T47D (cell line): ENCODE measurements at places on chromosomes 1 and 21.
A peak's percentile ranks its signal among the peaks of the same experiment; 100 is the strongest.

GRCh38 chr1:147109041-147109440, 63.2 kb downstream of the PRKAB2 start:
- no peak for DNase-seq

- no peak for DNase-seq
Measured at GRCh38 chr1:60670302-60670701, 412.1 kb upstream of the NFIA start.

DNA sequence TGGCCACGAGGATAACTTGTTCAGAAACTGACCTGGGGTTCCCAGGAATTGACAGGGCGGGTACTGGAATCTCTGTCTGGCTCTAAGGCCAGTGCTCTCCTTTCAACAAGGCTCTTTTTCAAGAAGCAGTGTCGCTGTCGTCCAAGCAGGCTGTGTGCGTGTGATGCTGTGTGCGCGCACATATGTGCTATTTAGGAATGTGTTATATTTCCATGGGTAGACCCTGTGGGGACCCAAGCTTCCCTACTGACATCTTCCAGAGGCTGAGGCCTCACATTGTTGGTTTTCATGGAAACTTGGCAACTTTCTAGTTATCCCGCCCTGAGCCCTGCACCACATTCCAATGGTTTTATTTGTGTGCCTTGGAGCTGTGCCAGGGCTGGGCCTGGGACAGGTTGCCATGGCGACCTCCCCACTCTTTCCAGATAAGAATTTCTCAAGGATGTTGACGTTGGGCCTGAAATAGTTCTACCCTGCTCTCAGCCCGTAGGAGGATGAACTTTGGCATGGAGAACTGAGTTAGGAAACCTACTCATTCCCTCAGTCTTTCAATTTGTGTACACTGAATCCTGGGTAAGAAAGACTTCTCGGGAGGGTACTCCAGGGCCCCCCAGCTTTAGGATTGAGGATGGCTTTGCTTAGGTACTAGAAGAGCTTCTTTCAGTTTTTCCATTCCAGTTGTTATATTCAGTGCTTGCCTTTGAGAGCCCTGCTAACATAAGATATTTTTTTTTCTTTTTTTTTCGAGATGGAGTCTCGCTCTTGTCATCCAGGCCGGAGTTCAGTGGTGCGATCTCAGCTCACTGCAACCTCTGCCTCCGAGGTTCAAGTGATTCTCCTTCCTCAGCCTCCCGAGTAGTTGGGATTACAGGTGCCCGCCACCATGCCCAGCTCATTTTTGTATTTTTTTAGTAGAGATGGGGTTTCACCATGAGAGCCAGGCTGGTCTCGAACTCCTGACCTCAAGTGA, 38.8 kb upstream of the SRSF10 start:
- DNase-seq, result peak; percentile 98

GRCh38 chr1:44526295-44527073, 121.4 kb downstream of the RNF220 start:
- no peak for DNase-seq

GRCh38 chr1:7857985-7858384, 5.1 kb upstream of the UTS2 start:
- no peak for DNase-seq

DNA sequence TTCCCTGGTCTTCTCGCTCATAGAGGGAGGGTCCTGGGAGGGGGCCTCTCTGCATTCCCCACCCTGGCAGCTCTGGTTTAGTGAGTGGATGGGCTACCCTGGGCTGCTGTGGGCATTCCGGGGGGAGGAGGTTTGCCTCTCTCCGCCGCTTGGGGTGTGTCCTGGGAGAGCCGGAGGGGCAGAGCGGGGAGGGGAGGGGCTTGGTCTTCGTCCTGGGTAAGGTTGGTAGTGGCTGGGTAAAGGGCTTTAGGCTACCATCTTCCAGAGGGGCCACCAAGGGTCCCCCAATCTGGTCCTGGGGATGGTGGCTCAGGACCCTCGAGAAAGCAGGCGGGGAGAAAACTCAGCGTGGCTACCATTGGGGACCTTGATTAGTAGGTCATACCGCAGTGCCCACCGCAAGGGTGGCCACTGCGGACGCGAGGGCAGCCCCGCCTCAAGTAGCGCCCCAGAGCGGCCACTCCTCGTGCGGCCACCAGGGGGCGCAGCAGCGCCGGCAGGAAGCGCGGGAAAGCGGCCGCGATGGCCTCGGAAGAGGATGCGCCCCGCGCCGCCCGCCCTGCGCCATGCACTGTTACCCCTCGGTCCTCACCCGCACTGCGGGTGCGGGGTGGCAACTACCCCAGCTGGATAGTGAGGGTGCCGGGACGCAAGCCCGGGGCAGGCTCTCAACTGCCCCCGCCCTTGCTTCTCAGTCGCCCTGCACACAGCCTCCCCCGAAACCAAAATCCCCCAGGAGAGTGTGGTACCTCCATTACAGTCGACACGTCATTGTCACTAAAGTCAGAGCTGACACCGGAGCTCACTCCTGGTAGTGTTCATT, 44.1 kb upstream of the SLC25A33 start:
- DNase-seq, result no peak

- no peak for DNase-seq
Measured at GRCh38 chr1:61138921-61139774, 56.8 kb downstream of the NFIA start.

GRCh38 chr1:236754525-236755210, 40.4 kb upstream of the MTR start:
- no peak for DNase-seq
